Cardiac muscle cell (in vitro differentiated cells and primary cell): ENCODE measurements at places on chromosomes 5 and 9. TPM values are rescaled to one million over a fixed set of nuclear protein-coding genes. Genes with fewer than 3 reads are reported as not detected.

- DNase-seq, result no peak
These were observed 85.6 kb downstream of the DAB2IP start for GRCh38 chr9:121736934-121737462.

The PRUNE2 gene
- polyA plus RNA-seq, result 5.5 and 12.7 TPM in 2 replicates

GRCh38 chr5:107574287-107574686, 96.5 kb downstream of the EFNA5 start:
- no peak for DNase-seq

- peak; percentile 43 for DNase-seq
These were observed 1.2 kb downstream of the CDKN2B-AS1 start for GRCh38 chr9:21995666-21996398.

DNA sequence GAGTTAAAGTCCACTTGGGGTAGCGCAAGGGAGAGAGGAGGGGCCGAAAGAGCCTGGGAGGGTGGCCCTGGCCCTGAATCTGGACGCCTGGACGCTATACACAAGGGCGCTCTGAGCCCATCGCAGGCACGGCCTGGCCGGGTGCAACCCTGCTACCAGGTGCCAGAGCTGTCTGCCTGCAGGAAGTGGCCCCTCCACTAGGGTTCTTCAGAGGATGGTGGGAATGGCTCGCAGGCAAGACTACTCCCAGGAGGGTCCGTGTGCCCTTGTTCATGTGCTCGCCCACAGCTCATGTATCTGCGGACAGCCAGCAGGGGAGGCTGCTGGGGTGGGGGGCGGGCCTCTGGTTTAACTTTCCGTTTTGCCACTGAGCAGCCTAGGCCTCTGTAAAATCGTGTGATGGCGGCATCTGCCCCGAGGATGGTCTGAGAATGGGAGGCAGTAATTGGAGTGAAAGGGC, 1.4 kb upstream of the NKD2 start:
- no peak for DNase-seq

- DNase-seq, result peak; percentile 41
These were observed 247.4 kb upstream of the RASA1 start for GRCh38 chr5:87020099-87020934.

DNA sequence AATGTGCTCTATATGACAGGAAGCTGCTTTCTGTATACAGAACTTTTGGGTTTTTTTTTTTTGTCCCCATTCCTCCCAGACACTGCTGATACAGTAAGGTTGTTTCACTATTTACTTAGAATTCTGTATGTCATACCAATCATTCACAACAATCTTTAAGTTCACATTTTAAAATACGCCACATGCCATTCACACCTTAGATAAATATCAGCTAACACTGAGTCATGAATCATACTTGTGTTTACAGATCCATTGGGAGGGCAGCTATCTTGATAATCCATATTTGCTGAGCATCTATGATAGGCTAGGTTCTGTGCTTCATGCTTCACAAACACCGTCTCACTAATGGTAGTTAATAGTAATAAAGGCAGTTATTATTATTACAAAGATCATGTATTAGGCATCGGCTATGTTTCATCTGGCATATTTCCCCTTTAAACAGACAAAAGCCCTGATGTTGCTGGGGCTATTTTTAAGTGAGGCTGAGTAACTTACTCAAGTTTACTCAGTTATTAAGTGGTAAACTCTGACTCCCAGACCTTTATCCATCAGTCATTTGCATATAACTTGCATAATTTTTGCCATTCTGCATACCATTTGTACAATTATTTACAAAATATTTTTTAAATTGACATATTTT, 152.2 kb upstream of the HMHB1 start:
- DNase-seq, result no peak

DNA sequence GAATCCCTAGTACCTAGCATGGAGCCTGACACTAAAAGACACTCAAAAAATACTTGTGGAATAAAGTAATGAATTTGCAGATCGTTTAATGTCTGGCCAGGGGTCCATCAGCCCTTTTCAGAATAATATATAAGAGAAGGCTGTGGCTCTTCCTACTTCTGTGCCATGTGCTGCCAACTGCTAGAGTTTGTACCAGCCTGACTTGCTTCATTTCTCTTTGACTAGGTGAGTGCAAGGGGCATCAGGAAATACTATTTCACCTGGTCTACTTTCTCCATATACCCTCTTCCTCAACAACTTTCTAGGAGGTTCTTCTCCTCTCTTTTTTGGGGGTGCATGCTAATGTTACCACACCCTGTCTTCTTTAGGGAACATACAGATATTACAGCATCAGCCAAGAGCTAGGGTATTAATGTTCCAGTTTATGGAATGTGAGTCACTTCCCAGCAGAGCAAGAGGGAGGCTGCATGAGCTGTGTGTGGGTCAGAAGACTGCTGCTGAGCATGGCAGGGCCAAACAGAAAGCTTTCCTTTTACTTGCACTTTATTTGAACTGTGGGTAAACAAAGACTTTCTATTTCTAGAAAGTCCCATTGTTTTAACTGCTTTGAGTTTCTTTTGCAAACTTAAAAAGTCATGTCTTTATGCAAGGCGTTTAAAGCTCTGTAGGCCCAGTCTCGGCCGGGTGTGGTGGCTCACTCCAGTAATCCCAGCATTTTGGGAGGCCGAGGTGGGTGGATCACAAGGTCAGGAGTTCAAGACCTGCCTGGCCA, 158.9 kb downstream of the ADAMTSL1 start:
- DNase-seq, result peak; percentile 86

DNA sequence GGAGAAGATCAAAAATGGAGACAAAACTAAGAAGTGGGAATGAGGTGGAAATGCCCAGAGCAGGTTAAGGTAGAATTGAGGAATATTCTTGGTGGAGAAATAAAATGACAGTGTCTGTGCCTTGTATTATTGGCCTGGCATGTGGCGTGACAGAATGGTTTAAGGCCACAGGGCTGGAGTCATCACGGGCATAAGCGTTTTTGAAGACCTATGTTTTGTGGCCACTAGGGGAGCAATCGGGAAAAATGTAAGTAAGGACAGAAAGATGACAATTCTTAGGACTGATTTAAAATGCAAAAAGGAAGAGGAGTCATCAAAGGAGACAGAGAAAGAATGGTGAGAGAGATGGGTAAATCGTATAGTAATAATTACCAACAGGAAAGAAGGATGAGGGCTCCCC, 72.2 kb upstream of the EPB41L4A start:
- DNase-seq, result no peak

DNA sequence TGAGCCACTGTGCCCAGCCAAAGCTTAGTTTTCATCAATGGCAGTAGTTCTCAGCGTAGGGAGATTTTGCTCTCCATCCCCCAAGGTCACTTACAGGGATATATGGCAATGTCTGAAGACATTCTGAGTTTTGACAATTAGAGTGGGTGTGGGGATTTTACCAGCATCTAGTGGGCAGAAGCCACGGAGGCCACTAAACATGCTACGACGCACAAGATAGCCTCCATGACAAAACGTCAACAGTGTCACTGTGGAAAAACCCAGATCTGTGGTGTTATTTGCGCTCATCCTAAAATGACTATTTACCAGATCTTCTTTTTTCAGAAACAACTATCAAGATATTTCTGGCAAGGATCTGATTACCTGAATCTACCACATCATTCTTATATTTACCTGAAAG, 68.2 kb downstream of the CDC14B start:
- DNase-seq, result no peak

DNA sequence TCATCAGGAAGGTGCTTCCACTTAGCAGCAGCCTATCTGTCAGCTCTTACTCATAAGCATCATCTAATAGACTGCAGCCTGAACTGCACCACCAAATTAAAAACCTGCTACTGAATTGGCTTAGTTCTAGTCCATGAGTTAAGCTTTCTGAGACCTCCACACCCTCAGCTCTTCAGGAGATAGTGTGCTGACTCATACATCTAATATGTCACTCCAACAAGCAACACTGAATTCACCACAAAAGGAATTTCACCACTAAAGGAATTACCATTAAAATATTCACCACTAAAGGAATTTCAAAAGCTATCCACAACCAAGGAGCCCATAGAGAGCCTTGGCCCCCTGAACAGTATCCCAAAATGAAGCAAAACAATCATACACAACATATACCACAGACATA, 418.5 kb upstream of the RORB start:
- DNase-seq, result peak; percentile 17

The DDX4 gene
- 0.34 TPM in 1 of 2 replicates, not detected in the other for polyA plus RNA-seq

GRCh38 chr5:163506095-163506457, 657 bp downstream of the MAT2B start:
- DNase-seq, result no peak

DNA sequence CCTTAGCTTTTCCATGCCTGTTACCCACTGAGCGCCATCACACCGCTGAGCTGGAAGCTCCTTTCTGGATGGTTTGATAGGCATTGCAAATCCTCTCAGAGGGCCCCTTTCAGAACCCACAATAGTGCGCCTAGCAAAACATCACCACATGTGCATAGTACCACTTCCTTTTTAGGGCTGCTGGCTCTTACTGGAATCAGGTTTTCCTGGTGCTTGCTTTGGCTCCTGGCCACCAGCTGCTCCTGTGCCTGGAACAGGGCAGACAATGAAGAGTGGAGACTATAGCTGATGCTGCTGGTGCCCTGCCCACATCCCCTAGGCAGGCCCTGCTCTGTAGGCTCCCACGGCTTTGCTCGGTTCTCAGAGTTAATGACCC, 163.6 kb upstream of the SEMA6A start:
- no peak for DNase-seq

DNA sequence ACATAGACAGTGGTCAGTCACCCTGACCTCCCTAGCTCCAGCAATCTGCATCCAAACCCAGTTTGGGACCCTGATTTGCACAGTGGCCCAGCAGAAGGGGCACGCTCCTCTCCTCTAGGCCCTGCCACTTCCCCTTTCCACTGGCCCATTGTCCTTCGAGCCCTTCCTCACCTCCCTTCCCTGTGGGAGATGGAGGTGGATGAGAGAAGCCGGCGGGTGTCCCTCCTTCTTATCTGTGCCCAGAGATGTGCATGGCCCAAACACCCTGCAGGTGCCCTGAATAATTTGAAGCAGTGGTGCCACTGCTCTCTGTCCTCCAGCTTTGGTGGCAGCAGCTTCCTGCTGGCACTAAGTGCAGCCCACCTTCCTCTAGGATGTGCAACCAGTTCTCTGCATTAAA, 140.0 kb downstream of the BARX1 start:
- DNase-seq, result no peak

- no peak for DNase-seq
These were observed 87.3 kb downstream of the INSYN2B start for GRCh38 chr5:169893010-169893409.

The OCLN gene
- polyA plus RNA-seq, result 4.0 and 4.4 TPM in 2 replicates

DNA sequence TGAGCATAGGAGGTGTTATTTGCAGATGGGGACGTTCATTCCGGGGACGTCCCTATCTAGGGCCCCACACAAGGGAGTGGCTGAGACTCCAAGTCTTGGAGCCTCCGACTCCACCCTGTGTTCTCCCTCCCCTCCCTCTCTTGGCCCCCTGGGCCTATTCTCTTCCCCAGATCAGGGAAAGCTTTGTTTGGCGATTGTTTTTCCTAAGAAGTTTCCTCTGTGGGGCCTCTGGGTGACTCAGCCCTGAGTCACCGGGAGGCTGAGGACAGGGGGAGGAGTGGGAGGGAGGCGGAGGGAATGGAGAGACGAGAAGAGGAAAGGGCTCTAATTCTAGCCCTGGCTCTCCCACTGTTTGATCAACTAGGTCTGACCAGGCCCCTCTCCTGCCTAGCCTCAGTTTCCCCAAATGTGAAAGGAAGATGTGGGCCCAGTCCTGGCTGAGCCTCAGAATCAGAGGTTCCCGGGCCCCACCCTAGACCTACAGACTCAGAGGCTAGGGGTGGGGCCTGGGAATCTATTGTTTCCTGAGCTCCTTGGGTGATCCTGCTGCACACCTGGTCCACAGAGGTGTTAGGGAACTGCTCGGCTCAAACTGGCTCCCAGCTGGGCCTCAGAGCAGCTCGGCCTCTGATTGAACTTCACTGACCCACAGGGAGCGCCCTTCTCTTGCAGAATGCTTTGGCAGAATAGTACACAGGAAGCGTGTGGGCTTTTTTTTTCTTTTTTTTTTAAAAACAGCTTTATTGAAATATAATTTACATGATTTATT, 19.2 kb downstream of the GSN start:
- DNase-seq, result peak; percentile 60

GRCh38 chr9:92234514-92234913, 59.0 kb downstream of the IARS1 start:
- DNase-seq, result no peak

The PTCD2 gene
- polyA plus RNA-seq, result 14.3 and 18.8 TPM in 2 replicates

- DNase-seq, result no peak
These were observed 112.0 kb upstream of the KCNN2 start for GRCh38 chr5:114249823-114250222.
